ENCODE measurements at places on chromosomes 4 and X.
A peak's percentile ranks its signal among the peaks of the same experiment; 100 is the strongest.

- no peak for DNase-seq
Observed at GRCh38 chrX:154092371-154092770, 5.1 kb downstream of the MECP2 start.

GRCh38 chrX:98956014-98956413 lies 1454.1 kb downstream of the PCDH19 start:
- DNase-seq: no peak

DNA sequence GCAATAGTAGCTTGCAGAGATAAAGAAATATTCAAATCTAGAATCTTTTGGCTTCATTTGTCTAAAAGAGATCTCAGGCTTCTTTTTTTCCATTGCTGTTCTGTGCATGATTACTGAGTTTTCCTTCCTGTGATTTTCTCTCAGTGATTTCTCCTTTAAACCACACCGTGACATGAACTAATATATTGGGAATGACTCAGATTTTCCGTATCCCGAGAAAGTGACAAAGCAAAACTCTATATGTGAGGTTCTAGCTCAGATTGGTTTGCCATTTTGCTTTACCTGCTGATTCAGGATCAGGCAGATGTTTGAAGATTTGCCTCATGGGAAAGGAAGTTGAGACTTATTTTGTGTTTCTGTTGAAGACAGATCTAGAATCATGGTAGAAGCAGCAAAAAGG lies 59.4 kb downstream of the MTHFD2L start:
- peak; percentile 83 for DNase-seq

DNA sequence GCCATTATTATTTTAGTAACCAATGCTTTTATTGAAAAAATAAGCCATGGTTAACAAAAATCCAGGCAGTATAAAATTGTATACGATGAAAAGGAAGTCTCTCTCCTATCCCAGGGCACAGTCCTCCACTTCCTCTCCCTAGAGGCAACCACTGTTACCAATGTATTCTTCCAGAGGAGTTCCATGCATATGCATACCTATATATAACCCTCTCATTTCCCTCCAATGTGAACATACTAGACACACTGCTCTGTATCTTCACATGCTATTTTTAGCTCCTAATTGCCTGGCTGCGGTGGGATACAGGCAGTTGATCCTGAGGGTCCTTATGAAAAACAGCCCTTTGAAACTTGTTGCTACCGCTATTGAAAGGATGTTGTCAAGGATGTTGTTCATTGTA lies 33.8 kb downstream of the PRPS1 start:
- no peak for DNase-seq

- DNase-seq: no peak
Observed at GRCh38 chrX:98405376-98405775, 1521.7 kb downstream of the RPA4 start.

GRCh38 chr4:94515365-94515764 lies 63.6 kb downstream of the PDLIM5 start:
- no peak for DNase-seq

- no peak for DNase-seq
Observed at GRCh38 chr4:187586892-187587291, 408.7 kb upstream of the ZFP42 start.

Measured in ELR (cell line).